ENCODE measurements at places on chromosomes 3 and 15.

DNA sequence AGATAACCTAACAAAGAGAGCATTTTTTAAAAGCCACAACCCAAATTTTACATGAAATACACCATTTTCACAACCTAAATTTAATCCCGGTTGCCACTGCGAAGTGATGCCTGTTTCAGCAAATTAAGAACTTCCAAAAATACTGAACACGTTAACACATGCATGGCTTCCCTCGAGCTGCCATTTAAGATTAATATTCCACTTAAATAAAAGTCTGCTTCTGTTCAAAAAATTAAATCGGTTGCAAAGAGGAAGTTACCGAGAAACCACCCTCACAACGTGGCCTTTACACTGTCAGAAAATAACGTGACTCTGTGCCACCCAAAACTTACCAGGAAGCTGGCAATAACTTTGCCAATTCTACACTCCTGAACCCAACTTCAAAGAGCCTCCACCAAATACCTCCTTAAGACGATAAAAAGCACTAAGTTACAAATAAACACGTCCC lies 1.2 kb downstream of the TBL1XR1 start:
- no peak for DNase-seq

- no peak for DNase-seq
Observed at GRCh38 chr3:156675830-156676767, 1.7 kb downstream of the TIPARP start.

GRCh38 chr15:42549032-42549491 lies 424 bp downstream of the HAUS2 start:
- no peak for DNase-seq

- no peak for DNase-seq
Observed at GRCh38 chr15:39494462-39494861, 86.4 kb upstream of the THBS1 start.

- DNase-seq, result no peak
Observed at GRCh38 chr15:58110999-58111717, 27.0 kb upstream of the AQP9 start.

DNA sequence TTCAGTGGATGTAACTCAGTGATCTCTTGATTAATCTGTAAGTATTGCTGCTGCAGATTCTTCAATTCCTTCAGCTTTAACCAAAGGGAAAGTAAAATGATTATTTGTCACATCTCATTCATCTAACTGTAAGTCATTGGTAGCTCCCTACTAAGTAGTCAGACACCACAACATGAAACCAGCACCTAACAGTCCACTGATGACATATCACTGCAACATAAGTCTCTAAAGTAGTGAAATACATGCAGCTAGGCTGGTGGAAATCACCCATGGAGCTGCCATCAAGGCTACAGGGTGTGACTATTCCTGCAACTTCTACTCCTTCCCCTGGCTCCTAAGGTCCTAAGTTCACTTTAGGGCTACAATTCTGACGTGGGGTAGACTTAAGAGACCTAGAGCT lies 21.1 kb upstream of the HCLS1 start:
- DNase-seq, result no peak

DNA sequence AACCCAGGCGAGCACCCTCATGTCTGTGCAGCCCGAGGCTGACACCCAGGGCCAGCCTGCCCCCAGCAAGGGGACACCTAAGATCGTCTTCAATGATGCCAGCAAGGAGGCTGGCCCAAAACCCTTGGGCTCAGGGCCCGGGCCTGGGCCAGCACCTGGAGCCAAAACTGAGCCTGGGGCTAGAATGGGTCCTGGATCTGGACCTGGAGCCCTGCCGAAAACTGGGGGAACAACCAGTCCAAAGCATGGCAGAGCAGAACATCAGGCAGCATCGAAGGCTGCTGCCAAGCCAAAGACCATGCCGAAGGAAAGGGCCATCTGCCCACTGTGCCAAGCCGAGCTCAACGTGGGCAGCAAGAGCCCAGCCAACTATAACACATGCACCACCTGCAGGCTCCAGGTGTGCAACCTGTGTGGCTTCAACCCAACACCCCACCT lies 31.4 kb upstream of the APEH start:
- no peak for DNase-seq

DNA sequence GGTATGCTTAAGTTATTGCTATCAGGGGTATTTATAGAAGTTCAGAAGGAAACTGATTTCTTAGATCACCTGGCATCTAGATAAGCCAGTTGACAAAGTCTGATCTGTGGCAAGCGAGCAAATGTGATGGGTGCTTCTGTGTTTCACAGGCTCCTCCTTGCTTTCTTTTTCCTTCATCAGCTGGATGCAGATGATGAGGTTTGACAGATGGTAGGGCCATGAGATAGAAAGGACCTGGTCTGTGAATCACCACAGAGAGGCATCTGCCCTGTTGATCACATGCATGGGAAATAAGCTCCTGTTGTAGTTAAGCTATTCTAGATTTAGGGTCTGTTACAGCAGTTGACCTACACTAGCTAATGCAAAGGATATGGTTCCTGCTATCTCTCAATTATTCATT lies 372.0 kb downstream of the NEK10 start:
- no peak for DNase-seq

GRCh38 chr15:72536506-72536905 lies 62.4 kb downstream of the ARIH1 start:
- DNase-seq, result no peak

DNA sequence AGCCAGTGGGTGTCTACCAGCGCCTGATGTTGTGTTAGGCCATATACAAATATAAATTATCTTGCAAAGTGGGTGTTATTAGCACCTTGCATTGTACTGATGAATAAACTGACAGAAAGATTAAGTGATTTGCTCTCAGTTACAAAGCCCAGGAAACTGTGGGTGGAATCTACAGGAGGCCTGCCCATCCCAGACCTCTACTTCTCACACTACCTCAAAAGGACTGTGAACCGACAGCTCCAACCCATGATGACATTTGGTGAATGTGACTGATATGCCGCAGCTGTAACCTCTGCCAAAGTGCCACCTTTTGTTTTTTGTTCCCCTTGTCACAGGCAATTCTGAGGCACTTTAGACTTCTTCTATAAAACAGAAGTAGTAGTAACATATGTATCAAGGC lies 43.7 kb upstream of the KCNMB2 start:
- DNase-seq, result no peak

GRCh38 chr3:100708989-100709841 lies at the start of gene TFG:
Gene TFG (plus strand): TSS chr3:100709494. CDS start chr3:100713686, 4,192 bp downstream.
- peak; percentile 93 for DNase-seq

DNA sequence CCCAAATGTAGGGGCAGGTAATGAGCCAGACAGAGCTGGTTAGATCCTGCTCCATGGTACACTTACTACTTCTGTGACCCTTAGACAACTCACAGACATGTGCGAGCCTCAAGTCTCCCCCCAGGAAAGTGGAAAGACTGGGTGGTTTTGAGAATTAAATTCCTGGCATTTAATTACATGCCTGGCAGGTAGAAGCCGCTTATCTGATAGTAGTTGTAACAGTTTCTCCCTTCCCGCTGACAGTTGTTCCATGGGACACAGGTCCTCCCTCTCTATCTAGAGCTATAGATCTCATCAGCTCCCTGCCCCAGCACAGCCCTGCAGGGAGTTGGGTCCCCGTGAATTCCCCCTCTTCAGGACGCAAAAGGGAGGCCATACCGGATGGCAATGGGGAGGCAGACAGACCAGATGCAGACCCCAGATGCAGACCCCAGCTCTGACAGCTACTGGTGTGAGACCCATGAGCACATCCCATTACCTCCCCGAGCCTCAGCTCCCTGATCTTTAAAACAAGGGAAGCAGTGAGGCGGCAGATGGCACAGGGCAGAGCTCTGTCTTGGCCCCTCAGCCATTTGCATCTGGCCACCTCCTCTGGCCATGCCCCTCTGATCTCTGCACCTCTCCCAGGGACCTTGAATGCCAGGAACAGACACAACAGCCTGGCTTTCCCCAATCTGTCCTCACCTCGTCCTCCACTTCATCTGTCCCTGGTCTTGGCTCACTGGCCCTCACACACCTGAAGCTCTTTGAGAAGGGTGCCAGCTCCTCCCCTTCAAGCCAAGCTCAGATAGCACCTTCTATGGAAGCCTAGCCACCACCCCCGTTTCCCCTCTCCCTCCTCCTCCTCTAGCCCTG lies 34.1 kb upstream of the NR2C2 start:
- no peak for DNase-seq

DNA sequence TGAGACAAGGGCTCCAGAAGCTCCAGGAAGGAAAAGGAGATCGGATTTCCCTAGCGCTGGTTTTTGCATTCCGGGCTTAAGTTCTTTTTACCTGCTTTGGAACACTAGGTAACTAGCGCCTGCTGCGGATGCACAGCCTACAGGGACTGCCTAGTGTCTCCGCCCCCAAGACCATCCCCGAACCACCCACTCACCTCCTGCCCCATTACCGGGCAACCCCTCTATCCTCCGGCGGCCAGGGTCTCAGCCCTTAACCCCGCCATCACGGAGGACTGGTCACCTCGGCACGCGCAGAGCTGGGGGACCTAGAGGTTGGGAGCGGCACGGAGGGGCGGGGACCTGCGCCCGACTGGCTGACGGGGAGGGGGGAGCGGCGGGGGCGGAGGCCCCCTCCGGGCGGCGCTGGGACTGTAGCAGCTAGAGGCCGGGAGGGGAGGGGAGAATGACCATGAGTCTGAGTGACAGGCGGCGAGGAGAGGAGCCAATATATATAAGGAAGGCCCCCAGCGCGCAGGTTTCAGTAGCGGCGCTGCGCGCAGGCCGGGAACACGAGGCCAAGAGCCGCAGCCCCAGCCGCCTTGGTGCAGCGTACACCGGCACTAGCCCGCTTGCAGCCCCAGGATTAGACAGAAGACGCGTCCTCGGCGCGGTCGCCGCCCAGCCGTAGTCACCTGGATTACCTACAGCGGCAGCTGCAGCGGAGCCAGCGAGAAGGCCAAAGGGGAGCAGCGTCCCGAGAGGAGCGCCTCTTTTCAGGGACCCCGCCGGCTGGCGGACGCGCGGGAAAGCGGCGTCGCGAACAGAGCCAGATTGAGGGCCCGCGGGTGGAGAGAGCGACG lies at the start of gene DLL4:
Gene DLL4, plus strand, starts transcription at position 520 of the 839 bp plus-strand sequence. CDS start 329 bp downstream, outside the sequence.
- DNase-seq, result no peak

DNA sequence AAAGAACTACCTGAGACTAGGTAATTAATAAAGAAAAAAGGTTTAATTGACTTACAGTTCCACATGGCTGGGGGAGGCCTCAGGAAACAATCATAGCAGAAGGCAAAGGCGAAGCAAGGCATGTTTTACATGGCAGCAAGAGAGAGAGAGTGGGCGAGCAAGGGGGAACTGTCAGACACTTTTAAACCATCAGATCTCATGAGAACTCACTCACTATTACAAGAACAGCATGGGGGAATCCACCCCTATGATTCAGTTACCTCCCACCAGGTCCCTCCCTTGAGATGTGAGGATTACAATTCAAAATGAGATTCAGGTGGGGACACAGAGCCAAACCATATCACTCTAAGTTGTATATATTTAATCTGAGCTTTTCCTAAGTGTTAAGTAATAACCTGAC lies 79.0 kb upstream of the MLF1 start:
- DNase-seq, result no peak

GRCh38 chr15:54812383-54812782 lies 384.4 kb downstream of the RSL24D1 start:
- DNase-seq, result no peak

DNA sequence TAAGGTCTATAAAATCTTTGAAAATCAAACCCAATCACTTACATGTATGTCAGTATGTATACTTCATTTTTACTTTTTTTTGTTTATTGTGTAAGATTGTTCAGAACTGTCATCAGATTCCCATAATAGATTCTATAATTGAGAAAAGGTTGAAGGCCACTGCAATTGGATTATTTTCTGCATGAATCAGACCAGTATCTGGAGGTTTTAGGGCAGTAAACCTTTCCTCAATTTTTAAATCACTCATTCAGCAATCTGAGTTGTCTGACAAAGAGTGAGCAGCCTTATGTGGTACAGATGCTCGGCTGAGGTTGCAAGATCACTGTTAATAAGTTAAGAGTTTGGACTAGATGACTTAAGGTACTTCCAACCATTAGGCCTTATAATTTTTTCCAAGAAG lies 96.0 kb downstream of the TP63 start:
- no peak for DNase-seq

DNA sequence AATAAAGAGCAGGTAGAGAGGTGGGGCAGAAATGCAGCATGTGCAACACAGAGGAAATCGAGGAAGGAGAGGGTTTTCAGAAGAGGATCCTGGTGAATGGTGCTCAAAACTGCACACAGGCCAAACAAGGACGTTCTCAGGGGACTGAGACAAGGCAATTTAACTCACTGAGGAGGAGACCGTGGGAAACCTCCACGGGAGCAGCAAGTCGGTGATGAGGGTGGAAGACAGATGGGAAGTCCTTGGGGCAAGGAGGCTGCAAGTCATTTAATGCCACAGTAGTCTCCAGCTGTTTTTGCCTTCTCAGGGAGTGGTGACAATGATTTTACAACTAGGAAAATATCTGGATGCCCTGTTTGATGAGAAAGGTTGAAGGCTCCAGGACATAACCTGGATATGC lies 11.5 kb upstream of the PDIA5 start:
- no peak for DNase-seq

GRCh38 chr3:70580021-70580420 lies 267.6 kb upstream of the MDFIC2 start:
- no peak for DNase-seq

DNA sequence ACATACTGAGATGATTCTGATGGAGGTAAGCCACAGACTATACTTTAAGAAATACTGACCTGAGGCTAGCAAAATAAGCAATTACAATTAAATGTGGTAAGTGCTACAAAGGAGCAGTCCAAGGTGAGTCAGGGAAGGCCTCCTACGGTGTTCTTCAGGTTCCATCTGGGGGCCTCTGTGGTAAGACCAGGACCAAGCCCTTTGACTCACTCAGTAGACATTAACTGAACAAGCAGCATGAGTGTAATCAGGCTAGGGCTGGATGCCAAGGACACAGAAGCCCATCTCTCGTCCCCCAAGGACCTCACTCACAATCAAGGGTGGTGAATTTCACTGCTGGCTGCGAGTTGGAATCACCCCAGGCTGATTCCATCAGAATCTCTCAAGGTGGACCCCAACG lies 37.3 kb downstream of the DZIP1L start:
- DNase-seq, result no peak

DNA sequence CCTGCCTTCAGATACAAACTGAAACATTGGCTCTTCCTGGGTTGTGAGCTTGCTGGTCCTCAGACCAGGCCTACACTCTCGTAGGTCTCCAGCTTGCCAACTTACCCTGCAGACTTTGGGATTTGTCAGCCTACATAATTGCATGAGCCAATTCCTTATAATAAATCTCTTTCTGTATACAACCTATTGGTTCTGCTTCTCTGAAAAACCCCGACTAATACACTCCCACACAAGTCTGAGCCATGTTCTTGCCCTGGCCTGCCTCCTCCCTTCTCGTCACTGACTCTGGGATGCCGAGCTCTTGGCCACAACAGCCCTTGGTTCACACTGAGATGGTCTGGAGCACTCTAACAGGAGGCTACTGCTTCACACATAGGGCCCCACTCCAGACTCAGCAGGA lies 9.5 kb downstream of the CYP19A1 start:
- DNase-seq, result no peak

DNA sequence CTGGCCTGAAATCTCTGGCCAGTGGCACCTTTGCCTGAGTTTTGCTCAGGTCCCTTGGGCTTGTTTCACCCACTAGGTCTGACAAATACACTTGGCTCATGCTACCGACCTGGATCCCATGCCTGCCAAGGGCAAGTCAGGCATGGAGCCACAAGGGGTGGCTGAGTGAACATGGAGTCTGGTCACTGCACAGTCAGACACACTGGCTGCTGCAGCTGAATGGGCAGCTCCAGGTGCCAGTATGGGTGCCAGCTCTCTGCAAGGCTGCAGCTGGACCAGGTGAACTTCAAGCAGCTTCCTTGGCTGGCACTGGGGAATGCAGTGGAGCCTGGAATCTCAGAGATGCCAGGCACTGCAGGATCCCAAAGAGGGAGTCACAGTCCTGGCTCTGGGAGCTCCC lies 170.3 kb downstream of the NECTIN3 start:
- no peak for DNase-seq

Data from activated CD4-positive, CD25-positive, alpha-beta regulatory T cell treated with anti-CD3 and anti-CD28 coated beads, Interleukin-2, amount 50 U/mL, for 16 hours (primary cell).